Naive thymus-derived CD8-positive, alpha-beta T cell (primary cell): ENCODE measurements at places on chromosomes 11 and 22. TPM values are rescaled to one million over a fixed set of nuclear protein-coding genes. Genes with fewer than 3 reads are reported as not detected.

DNA sequence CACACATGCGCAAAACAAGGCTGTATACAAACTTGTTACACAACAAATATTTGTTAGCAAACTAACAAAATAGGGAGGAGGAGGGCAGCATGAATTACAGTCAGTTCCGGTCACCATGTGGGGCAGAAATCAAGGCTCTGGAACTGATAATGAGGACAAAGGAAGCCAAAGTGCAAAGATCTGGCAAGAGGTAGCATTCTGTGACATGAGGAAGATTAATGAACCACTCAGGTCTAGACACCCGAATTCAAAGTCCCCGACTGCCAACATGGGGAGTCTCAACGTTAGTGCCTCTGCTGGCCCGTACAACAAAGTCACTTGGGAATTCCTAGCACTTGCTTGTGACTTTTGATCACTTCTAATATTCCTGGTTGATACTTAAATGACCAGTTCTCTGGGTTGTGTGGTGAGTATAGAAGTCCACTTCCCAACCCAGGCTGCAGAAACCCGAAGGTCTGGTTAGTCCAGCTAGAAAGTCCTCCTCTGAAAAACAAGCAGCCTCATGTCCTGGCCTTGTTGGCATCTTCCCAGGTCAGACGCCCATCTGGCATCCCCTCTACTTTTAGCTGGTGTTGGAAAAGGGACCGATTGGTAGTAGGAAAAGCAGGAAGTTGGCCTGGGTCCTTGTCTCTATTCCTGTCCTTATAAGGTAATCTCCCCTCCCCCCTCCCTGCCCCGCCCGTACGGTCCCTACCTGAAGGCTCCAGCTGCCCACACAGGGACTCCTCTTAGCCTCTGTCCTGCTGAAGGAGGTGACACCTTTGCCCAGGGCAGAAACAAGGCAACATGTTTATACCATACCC is 1.6 kb downstream of the SUN2 start:
- no peak for DNase-seq

GRCh38 chr11:60274416-60274815 is 6.0 kb upstream of the MS4A4A start:
- DNase-seq: no peak

GRCh38 chr11:108289699-108290098 is 66.8 kb downstream of the ATM start:
- no peak for DNase-seq

- no peak for DNase-seq
These were observed 9.8 kb downstream of the ARRB1 start for GRCh38 chr11:75341612-75342011.

GRCh38 chr11:119918347-119918746 is 189.3 kb upstream of the NECTIN1 start:
- no peak for DNase-seq

Gene CSF2RB
- polyA plus RNA-seq: not detected

Gene CLMP
- polyA plus RNA-seq: 0.12 TPM

Gene LRRC32
- not detected for polyA plus RNA-seq

Gene MMP1
- polyA plus RNA-seq: not detected
